Psoas muscle (tissue), 8 donors: ENCODE measurements at places on chromosomes 1 and 21. TPM values are rescaled to one million over a fixed set of nuclear protein-coding genes. Genes with fewer than 3 reads are reported as not detected.

DNA sequence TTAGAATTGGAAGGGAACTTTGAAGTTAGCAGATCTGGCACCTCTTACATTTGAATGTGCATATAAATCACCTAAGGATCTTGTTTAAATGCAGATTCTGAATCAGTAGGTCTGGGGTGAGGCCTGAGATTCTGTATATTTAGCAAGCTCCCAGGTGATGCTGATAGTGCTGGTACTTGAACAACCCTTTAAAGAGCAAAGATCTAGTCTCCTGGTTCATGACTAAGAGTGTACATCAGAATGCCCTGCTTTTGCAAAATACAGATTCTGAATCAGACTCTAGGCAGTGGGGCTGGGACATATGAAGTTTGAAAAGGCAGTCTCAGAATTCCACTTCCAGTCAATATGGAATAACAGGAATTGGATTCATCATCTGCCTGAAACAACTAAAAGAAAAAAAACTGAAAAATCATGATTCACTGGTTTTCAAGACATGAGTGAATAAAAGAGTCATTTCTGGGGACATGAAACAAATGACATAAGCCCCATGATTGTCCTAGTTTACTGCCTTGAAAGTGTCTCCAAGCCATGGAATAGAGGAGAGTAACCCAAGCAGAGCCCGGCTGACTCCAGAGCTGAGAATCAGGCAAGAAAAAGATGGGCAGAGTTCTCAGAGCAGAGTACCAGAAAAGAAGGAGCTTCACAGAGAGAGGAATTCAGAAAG lies 149.6 kb upstream of the SGIP1 start:
- H3K27me3 ChIP-seq, result no peaks in the 10 kb centered on the region
- no peaks in the 10 kb centered on the region for H3K4me1 ChIP-seq
- H3K36me3 ChIP-seq, result no peaks in the 10 kb centered on the region
- no peak overlapping the region for H3K27ac ChIP-seq

- no peak overlapping the region for H3K4me3 ChIP-seq
- H3K4me1 ChIP-seq, result no peaks in the 10 kb centered on the region
- peaks cover 19% of the 10 kb centered on the region for H3K36me3 ChIP-seq
- no peak for DNase-seq
These were observed 10.8 kb downstream of the THEM4 start for GRCh38 chr1:151898519-151898991.

- H3K36me3 ChIP-seq, result no peaks in the 10 kb centered on the region
- H3K27me3 ChIP-seq, result peaks cover 11% of the 10 kb centered on the region
- H3K4me1 ChIP-seq, result peaks cover 21% of the 10 kb centered on the region
- peak overlapping the region; percentile 60 for H3K27ac ChIP-seq
- DNase-seq, result peak; percentile 65
- no peak overlapping the region for H3K4me3 ChIP-seq
These were observed 5.2 kb upstream of the C2CD2 start for GRCh38 chr21:41958886-41959563.

GRCh38 chr1:19138331-19138730 lies 71.7 kb downstream of the UBR4 start:
- no peak for DNase-seq
- H3K36me3 ChIP-seq, result peaks cover 100% of the 10 kb centered on the region
- H3K4me3 ChIP-seq, result no peak overlapping the region
- no peaks in the 10 kb centered on the region for H3K4me1 ChIP-seq

DNA sequence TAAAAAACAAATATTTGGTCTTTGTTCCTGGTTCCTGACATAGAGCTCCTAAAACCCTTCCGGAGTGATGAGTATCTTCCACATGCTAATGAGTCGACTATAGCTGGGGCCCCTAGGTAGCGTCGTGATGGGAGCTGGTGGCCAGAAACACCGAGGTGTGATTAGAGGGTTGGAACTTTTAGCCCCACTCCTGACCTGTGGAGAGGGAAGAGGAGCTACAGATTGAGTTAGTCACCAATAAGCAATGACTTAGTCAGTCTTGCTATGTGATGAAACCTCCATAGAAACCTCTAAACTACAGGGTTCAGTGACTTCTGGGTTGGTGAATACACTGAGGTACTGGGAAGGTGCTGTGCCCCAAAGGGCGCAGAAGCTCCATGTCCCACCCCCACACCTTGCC lies 30.1 kb upstream of the PLD5 start:
- DNase-seq, result no peak
- H3K36me3 ChIP-seq, result no peaks in the 10 kb centered on the region
- H3K27me3 ChIP-seq, result no peaks in the 10 kb centered on the region
- H3K4me3 ChIP-seq, result no peak overlapping the region
- no peaks in the 10 kb centered on the region for H3K4me1 ChIP-seq

- H3K27me3 ChIP-seq, result no peaks in the 10 kb centered on the region
- no peak overlapping the region for H3K4me3 ChIP-seq
- H3K36me3 ChIP-seq, result no peaks in the 10 kb centered on the region
- no peak for DNase-seq
These were observed 65.0 kb downstream of the KIRREL1 start for GRCh38 chr1:158058237-158058985.

The LYST gene
- 6.5 TPM for total RNA-seq

- H3K4me1 ChIP-seq, result no peaks in the 10 kb centered on the region
- no peak for DNase-seq
- no peaks in the 10 kb centered on the region for H3K36me3 ChIP-seq
These were observed 52.4 kb downstream of the KCNJ6 start for GRCh38 chr21:37863842-37864241.

DNA sequence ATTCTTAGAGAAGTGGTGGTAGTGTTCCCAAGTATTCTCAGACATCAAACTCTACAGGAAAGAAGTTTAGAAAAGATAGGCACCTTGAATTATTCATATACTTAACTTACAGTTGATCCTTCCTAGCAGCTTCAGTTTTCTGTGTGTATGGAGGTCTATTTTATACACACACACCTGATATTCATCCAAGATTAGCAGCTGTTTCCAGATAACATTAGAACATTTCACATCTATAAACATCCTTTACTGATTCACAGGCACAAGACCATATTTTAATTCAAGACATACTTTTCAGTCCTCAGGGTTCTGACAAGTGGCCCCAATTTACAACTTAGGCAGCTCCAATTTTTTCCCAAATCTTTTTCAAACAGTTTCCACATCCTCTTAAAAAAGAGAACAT lies 287.8 kb upstream of the USP25 start:
- H3K36me3 ChIP-seq, result no peaks in the 10 kb centered on the region
- peak overlapping the region; percentile 74 for H3K27ac ChIP-seq
- no peaks in the 10 kb centered on the region for H3K27me3 ChIP-seq
- peak overlapping the region; percentile 3 for H3K4me3 ChIP-seq

DNA sequence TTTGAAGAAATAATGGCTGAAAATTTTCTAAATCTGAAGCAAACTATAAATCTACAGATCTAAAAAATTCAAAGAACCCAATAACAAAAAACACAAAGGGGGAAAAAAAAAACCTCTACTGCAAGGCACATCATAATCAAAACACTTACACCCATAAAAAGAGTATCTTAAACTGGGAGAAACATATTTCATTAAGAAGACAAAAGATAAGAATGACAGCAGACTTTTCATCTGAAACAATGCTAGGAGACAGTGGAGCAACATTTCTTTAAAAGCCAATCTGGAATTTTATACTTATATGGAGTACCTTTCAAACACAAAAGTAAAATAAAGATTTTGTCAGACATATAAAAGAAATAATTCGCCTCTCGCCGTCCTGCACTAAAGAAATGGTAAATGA lies 49.1 kb downstream of the COP1 start:
- DNase-seq, result no peak
- H3K36me3 ChIP-seq, result no peaks in the 10 kb centered on the region
- H3K27me3 ChIP-seq, result no peaks in the 10 kb centered on the region
- no peak overlapping the region for H3K4me3 ChIP-seq

GRCh38 chr1:10980094-10980577 lies 32.3 kb upstream of the TARDBP start:
- H3K4me1 ChIP-seq, result peaks cover 36% of the 10 kb centered on the region
- peak; percentile 79 for DNase-seq
- no peaks in the 10 kb centered on the region for H3K36me3 ChIP-seq
- no peaks in the 10 kb centered on the region for H3K27me3 ChIP-seq
- H3K4me3 ChIP-seq, result peak overlapping the region; percentile 55

GRCh38 chr1:155200920-155201319 lies 6.8 kb downstream of the THBS3 start:
- H3K27ac ChIP-seq, result no peak overlapping the region
- peak; percentile 33 for DNase-seq
- H3K36me3 ChIP-seq, result no peaks in the 10 kb centered on the region
- H3K4me3 ChIP-seq, result no peak overlapping the region
